Naive thymus-derived CD8-positive, alpha-beta T cell (primary cell): ENCODE measurements at places on chromosomes 11 and 22.

- DNase-seq = no peak
Observed at GRCh38 chr11:36362902-36363301, 66.8 kb downstream of the PRR5L start.

DNA sequence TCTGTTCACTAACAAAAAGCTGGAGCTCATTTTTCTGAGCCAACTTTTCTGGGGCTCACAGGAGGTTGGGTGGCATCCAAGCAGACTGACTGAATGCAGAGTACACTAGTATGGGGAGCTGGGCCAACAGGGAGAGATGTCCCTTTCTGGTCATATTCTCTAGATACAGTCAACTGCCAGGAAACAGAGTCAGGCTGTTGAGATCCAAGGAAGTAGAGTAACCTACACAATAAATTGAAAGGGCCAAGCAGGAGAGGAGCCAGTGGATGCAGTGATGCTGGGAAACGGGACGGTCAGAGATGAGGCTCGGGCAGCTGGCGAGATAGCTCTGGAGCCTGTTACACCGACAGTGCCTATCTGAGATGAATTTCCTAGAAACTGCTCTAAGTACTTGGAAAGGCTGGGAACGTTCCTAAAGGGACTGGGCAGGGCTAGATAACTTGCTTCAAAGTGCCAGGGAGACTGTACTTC lies 71.1 kb downstream of the LARGE2 start:
- no peak for DNase-seq

- no peak for DNase-seq
Observed at GRCh38 chr11:64644647-64645275, 53.7 kb downstream of the SLC22A12 start.

DNA sequence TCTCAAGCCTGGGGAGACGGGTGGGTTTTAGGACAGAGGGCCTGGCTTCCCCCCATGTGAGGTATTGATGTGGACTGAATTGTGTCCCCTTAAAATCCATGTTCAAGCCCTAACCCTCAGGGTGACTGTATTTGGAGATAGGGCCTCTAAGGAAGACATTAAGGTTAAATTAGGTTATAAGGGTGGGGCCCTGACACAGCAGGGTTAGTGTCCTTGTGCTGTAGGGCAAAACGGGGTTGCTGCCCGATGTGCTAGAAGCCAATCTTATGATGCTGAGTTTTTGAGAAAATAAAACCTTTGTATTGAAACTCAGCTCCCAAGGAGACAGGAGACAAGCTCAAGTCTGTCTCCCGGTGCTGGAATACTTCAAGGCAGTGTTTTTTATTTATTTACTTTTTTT lies 71.1 kb upstream of the NUP50 start:
- DNase-seq = no peak

DNA sequence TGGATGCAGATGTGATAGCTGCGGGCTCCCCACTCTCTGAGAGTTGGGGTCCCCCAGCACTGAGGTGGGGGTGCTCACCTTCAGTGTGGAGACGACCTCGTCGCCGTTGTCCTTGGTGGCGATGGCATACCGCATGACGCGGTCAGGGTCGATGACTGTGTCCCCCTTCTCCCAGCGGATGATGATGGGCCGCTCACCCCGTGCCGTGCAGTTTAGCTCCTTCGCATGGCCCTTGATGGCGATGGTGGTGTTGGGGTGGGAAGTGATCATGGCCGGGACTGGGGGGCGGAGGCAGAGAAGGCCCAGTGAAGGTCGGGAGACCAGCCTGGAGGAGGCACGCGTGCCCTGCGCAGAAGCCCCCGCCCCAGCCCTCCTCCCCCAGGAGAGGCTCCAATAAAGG lies 154.2 kb downstream of the CEP164 start:
- DNase-seq = no peak

DNA sequence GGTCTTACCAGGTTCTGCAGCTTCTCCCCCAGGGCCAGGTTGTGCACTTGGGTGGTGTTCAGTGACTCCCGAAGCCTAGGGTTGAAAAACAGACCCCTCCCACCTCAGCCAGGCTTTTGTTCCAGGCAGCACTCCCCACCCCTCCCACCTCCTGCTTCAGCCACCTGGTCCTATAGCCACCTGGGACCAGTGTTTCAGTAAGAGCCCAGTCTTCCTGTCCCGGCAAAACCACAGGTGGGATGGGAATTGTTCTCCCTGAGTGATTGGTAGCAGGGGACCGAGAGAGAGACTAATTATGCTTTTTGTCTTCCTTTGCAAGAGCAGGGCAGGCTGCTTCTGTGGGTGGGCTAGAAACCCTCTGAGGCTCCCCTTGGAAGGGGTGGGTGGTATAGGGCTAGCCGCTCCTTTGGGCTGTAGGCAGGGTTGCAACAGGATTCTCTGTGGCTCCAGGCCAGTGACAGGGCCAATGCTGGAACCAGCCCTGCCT lies 8.5 kb upstream of the NAALADL1 start:
- DNase-seq = no peak

GRCh38 chr11:36631774-36632173 lies 33.7 kb upstream of the RAG2 start:
- no peak for DNase-seq

DNA sequence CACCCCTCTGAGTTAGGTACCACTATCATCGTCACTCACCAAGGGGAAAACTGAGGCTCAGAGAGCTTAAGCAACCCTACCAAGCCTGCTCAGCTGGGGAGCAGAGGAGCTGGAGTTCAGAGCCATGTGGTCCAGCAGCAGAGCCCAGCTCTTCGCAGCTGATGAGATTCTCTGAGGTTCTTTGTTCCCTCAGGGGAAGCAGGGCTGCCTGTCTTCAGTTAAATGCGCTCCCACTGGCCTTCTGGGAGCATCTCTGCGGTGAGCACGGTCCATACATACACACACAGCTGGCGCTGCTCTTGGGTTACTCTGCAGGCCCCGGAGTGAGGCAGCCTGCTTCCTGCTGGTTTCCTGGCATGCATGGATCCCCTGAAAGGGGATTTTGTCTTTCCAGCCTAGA lies 5.2 kb upstream of the PTGDR2 start:
- no peak for DNase-seq

GRCh38 chr11:67418476-67419281 lies 3.2 kb downstream of the CARNS1 start:
- DNase-seq = peak; percentile 72

DNA sequence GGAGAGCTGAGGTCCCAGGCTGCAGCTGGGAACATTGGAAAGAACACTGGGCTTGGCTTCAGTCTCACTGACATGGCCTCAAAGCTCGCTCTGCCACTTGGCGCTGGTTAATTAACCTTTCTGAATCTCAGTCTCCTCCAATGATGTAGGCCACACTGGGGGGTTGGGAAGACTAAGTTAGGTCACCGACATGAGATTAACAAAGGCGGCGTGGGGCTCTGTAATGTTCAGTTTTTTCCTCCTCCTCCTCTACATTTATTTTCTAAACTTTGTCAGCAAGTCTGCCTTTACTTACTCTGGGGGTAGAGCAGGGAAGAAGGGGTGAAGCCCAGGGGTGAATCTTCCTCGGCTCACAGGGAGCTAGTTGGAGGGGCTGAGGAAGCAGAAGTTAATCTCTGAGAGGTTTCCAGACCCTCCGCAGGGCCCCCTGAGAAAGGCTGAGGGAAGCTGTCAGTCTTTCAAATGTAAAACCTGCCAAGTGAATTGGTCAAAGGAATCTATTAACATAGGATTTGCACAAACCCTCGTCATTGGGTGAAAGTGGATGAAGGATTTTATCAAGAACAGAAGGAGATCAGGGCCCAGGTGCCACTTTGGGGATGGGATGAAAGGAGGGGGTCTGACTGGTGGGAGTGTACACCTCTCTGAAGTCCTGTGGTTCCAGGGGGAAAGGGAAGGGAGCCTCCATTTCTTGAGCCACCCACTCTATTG lies 32.1 kb upstream of the TENM4 start:
- DNase-seq = no peak

- DNase-seq = no peak
Observed at GRCh38 chr11:18748766-18749365, 22.9 kb upstream of the IGSF22 start.

DNA sequence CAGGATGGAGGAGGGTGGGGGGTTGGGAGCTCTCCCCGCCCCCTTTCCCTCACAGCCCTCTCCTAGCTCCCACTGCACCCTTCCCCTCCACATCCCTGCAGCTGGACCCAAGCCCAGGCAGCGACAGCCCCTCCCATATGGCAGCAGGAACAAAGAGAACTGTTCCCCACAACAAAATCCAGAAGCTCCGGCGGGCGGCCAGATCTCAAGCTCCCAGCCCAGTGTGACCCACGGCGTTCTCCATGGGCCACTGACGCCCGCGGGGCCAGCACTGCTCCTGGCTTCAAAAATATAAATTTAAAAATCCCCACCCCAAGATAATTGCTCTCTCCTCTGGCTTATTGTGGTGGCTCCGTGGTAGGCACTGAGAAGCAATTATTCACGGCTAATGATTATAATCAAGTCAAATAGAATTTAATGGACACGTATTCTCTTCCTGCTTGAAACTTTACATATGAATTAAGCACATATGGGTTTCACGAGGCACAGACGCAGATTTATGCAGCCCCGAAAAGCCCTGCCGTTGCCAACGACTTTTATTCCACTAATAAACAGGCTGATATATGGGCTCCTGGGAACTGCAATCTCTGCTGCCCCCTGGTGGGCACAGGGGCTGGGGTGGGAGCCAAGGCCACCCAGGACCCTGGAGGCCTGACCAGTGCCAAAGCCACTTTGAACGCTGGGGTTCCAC lies 17.5 kb downstream of the MACROD1 start:
- peak; percentile 74 for DNase-seq

DNA sequence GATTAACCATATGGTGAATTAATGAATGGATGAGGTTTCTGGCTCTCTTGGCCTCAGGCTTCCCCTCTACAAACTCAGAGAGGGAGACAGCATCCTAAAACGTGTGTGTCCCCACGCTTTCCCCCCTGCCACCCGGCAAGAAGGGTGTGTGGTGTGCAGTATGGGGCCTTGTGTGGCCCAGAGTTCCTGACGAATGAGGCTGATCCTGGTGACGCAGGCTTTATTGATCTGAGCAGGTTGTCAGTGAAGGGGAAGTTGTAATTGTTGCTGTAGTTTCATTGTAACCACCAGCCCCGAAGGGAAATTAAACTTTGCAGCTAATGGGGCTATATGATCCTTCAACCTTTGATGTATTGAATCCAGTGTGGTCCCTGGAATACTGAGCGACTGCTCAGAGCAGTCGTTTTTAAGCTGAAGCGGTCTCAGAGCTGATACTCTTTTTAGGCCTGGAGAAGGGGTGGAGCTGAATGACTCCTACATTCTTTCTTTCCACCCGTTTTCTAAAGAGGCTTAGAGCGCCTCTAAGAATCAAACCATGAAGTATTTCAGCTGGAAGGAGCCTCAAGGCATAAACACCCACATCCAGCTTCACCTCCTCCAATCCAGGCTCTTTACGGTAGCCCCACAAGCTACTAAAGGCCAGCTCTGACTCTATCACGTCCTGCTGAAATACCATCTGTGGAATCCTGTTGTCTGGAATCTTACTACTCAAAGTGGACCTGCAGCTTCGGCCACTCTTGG lies 284.7 kb downstream of the MIAT start:
- DNase-seq = no peak

DNA sequence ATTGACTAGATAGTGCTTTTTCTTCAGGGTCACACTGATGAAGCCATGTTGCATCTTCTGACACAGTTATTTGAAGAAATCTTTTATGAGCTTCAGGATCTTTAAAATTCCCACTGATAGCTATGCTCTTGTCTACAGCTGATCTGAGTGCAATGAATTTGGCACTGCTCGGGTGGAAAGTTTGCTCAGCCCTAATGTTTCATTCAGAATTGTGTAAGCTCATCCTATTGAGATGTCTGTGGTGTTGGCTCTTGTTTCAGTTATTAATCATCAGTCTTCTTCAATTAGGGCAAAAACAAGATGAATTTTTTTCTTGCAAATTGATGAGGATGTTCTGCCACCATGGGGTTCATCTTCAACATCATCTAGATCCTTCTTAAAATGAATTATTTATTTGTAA lies 1387.0 kb upstream of the RAG2 start:
- DNase-seq = no peak

DNA sequence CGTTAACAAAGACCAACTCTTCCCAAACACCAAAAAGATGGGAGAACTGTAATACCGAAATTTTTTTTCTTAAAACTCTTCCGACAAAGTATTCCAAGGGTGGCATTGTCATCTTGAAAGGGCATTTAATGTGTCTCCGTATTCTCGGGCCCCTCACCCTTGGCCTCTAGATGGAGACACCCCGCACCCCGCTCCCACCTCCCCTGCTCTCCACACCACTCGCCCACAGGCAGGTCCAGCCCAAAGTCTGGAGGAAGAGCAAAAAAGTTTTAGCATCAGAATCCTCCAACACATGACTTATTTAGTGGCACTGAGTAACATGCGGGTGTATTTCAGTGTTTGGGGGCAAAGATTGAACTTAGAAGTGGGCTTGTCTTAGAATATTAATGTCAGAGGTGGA lies 20.7 kb downstream of the SPATA19 start:
- no peak for DNase-seq

GRCh38 chr11:72254299-72254993 lies 10.5 kb upstream of the PHOX2A start:
- DNase-seq = no peak

DNA sequence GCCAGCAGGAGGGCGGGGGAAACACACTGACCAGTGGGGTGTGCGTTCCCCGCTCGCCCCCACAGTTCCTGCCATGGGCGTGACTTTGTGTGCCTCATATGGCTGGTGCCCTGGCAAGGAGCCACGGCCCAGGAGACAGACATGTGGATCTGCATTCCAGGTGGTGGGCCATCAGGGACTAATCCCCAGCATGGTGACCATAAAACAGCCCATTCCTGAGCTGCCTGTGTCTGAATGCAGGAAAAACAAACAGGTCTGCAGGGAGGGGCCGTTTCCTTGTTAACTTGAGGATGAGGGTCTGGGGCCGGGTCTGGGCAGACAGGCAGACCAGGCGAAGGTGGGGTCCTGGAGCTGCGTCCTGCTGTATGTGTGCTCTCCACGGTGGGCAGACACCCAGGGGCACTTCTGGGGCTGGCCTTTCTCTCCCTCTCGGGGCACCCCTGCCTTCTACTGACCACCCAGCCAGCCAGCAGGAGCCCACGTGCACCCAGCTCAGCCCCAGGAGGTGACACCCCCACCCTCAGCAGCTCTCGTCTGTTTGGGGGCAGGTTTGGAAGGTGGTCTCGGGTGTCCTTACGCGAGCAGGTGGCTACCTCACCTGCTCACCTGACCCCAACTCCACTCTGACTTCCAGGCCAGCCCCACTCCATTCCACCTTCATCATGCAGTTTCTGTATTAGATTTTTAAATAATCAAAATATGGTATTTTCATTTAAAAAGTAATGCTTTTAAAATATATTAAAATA lies 120.3 kb downstream of the KCNQ1OT1 start:
- no peak for DNase-seq

- no peak for DNase-seq
Observed at GRCh38 chr11:11349870-11350337, 3.1 kb downstream of the CSNK2A3 start.

GRCh38 chr22:35596821-35597220 lies 20.3 kb downstream of the MB start:
- no peak for DNase-seq

- DNase-seq = no peak
Observed at GRCh38 chr11:32884770-32885384, 7.7 kb upstream of the QSER1 start.

DNA sequence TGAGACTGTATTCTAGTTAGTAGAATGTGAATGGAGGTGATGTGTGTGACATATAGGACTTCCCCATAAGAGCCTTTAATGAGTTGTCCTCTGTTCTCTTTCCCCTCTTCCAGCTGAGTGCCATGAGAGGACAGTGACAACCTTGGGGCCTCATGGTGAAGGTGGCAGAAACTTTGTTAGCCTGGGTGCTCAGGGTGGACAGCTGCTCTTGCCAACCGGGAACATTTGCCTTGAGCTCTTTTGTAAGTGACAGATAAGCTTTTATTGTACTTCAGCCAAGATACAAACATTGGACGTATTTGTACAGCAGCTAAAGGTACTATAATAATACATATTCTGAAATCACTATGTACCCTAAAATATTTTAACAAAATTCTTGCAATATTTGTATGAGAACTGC lies 33.0 kb upstream of the PLET1 start:
- no peak for DNase-seq
